C1 segment of cervical spinal cord (tissue), 14 donors: ENCODE measurements at places on chromosomes 3 and 15.

- DNase-seq, result peak; percentile 28
Observed at GRCh38 chr3:50264383-50264963, 4.5 kb upstream of the SEMA3B start.

- DNase-seq, result no peak
Observed at GRCh38 chr15:86333819-86334218, 254.1 kb downstream of the AGBL1 start.

DNA sequence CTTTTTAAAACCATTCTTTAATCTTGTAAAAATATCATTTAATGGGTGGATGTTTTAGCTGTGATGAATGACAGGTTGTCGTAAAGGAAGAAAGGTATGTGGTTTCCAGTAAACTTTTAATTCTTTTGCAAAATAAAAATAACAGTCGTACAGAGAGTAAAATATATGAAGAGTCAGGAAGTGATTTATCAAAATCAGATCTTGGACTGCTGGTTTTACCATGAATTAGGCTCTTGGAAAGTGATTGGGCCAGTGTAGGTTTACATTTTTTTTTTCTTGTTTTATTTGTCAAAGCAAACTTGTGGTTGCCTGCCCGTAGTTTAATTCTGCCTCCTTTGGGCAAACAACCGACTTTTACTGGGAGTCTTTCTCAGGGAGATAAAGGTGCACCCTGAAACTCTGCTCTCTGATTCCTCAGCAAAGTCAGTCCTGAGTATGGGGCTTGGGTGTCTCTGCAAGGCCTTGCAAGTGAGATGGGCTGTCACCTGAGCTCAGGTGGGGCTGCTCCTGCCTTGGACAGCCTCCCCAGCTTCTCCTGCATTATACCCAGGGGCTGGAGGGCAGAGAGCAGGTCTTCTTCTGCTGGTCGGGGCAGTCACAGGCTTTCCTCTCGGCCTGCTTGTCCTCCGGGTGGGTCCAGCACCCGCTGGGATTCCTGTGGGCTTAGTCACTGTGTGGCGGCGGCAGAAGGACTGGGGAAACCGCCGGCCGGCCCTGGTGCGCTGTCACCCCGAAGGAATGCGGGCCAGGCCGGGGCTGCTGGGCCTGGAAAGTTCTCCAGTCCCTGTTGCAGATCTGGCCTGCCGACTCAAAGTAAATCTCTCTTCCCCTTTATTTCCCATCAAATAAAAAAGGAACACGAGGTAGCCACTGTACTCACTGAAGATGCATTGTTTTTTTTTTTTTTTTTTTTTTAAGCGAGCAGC lies 79.0 kb downstream of the IGF1R start:
- DNase-seq, result peak; percentile 18

DNA sequence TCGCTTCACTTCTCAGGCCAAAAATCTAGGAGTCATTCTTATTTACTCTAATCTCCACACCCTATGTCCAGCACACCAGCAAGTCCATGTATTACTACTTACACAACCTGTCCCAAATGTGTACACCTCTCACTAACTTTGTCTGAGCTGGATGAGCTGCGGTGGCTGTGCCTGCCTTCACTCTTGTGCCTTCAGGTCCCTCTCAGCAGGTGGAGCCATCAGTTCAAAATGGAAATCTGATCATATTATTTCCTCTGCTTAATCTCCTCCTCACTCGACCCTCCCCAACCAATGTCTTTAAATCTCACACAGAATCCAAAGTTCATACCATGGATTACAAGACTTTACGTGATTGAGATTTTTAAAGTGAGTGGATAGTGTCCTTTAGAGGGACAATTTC lies 82.8 kb downstream of the SSR3 start:
- DNase-seq, result no peak

- DNase-seq, result no peak
Observed at GRCh38 chr3:117346901-117347300, 637.3 kb downstream of the TUSC7 start.

DNA sequence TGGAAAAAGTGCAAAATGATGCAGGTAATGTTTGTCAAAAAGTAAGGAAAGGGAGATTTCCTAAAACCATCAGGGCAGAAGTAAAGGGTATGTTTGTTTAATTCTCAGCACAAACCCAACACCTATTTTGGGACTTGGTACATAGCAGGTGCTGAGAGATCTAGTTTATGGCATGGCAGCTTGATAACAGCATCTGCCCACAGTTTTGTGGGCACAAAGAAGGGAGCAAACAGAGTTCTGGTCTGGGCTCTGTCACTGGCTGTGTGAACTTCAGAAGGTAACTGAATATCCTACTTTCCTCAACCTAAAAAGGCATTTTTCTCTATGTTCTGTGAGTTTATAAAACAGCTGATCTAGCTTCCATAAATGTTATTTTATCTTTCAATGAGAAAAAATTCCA lies 141.6 kb downstream of the PLCH1 start:
- no peak for DNase-seq

GRCh38 chr3:190557296-190557695 lies 43.4 kb downstream of the IL1RAP start:
- DNase-seq, result no peak

GRCh38 chr3:195757438-195757770 lies 36.6 kb downstream of the MUC20 start:
- no peak for DNase-seq

GRCh38 chr3:189799366-189799765 lies 168.2 kb downstream of the TP63 start:
- DNase-seq, result no peak

GRCh38 chr3:174198199-174198598 lies 660.9 kb upstream of the NAALADL2 start:
- DNase-seq, result no peak

DNA sequence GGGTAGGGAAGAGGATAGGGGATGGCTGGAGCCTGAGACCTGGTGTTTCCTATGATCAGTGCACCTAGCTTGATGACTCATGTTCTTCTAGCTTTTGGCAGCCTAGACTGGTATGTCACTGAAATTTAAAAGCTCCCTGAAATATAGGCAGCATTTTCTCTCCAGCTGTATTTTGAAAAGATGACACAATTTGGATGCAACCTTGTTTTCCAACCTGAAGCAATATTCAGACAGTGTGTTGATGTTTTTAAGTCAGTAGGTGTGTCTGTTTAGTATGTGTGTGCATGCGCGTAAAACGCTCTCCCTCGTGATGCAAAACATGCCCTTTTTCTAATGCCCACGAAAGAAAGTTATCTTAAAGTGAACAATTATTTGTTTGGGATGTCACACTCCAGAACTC lies 58.5 kb downstream of the RPL22L1 start:
- DNase-seq, result no peak

DNA sequence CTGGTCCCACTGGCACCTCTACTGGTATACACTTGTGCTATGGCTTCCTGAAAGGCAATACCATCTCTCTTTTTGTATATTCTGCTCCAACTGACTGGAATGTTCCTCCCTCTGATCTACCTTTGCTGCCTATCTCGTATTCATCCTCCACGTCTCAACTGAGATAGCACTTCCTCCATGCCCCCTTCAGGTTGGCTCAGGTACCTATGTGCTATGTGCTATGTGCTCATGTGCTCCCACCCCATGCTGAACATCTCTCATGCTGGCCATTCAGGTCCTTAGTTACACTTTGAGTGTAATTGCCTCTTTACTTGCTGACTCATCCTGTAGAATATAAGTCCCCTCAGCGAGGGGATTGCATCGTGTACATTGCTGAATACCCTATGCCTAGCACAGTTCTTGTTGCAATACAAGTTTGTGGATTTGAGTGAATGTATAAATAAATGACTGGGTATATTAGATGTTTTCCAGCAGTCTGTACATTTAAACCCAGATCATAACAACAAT lies 156.9 kb downstream of the SOX2 start:
- DNase-seq, result no peak

GRCh38 chr3:53791317-53791716 lies 54.9 kb downstream of the CHDH start:
- DNase-seq, result no peak

- DNase-seq, result no peak
Observed at GRCh38 chr3:71052716-71053115, 530.8 kb downstream of the FOXP1 start.

DNA sequence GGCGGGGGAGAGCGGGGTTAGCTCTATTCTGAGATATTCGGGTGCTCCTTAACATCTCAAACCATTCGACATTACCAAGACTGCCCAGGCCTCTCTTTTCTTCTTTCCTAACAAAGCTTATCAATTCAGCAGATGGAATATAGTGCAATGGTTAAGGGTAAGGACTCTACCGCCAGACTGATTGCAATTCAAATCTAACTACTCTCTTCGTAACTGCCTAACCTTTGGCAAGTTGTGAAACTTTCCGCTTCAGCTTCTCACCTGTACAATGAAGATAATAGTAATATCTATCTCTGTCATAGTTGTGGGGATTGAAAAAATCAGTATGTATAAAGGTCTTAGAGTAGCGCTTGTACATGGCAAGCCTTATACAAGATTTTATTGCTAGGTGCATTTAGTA lies 972 bp downstream of the UBA5 start:
- DNase-seq, result no peak

DNA sequence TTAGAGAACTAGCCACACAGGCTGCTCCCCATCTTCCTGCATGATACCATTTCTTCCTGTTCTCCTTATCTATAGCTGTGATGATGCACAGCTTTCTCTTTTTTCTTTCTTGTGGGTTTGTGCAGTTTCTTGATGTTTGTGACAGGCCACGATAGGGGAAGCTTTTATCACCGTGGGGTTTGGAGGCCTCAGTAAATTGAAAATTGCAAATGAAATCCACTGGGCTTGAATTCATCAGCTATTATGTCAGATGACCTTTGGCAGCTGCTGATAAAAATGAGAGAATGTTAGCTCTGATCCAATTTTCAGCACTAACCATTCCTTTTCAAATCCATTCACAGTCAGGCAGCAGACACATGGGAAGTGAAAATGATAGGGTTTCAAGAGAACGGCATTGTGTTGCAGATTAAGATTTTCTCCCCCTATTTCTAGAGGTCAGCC lies 176.9 kb upstream of the SOX2 start:
- DNase-seq, result no peak

DNA sequence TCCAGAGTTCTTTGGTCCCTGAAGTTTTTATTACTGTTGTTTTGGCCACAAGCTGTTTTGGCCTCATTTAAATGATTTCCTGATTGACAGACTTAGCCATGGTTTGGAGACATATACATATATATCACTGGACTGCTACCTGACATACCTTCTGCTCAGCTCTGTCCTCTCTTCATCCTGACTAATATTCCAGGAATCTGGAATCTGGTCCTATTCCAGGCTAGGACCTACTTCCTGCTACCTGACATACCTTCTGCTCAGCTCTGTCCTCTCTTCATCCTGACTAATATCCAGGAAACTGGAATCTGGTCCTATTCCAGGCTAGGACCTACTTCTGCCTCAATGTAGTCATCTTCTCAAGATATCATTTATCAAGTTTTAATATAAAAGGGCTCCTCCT lies 724.4 kb upstream of the ROBO1 start:
- no peak for DNase-seq

DNA sequence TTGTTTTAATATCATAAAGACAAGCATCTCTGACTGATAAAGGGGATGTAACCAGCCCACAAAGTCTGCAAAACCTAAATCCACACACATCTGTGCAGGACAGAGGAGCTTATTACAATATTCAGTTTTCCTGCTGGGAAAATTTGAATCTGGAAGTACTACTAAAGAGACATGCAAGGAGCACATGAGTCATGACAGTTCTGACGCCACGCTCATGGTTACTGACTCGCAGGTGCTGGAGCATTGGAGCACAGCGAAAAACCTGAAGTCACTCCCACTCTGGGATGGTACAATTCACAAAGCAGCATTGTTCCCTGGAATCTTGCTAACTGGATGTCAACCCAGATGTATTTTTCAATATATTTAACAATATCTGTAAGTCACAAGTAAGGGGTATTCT lies 7.6 kb upstream of the ISL2 start:
- DNase-seq, result no peak

- DNase-seq, result no peak
Observed at GRCh38 chr15:70480196-70480856, 283.0 kb downstream of the UACA start.

DNA sequence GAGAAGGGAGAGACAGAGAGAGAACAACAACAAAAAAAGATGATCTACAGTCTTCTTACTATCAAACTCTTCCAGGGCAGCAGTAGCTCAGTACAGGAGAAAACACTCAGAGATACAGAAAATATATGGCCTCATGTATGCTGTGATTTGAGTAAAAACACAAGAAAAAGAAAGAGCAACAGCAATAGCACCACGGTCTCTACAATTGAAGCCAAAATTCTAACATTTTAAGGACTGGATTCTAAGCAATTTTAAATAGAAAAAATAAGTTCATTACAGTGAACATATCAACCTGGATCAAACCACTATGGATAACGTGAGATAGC lies 43.5 kb upstream of the ALCAM start:
- DNase-seq, result no peak

DNA sequence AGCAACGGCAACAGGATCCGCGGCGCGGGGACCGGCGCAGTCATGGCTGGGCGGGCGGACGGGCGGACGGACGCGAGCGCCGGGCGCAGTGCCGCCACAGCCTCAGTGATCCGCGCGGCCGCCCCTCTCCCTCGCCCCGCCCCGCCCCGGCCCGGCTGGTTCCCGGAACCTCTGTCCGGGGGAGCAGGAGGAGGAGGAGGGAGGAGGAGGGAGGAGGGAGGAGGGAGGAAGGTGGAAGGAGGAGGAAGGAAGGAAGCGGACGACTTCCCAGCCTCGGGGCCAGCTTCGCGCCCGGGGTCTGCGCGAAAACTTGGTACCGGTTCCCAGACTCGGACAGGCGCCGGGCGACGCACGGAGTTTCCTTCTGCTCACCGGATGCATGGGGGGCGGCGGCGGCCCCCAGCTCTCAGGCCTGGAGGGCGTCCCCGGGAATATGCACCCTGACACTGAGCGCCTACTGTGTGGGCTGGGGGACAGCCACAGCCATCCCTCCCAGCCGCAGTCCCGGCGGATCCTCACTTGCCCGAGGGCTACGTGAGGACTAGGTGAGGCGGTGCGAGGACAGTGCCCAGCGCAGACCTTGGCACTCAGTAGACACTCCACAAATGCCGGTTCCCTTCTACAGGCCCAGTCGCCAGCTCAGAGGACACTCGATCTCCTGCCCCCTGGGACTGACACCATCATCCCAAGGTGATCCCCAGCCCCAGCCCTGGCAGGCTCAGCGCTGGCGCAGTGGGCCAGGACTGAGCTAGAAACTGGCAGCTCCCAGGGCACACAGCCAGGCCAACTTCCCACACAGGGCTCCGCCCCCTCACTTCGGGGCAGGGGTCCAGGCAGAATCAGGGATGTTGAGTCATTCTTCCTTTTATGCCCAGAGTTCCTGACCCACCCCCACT lies at the start of gene SHISA5:
Gene SHISA5 (minus strand): TSS at position 124 of the 896 bp plus-strand sequence. CDS start 80 bp downstream, at position 44.
- peak; percentile 17 for DNase-seq

GRCh38 chr15:68817304-68818065 lies 3.2 kb downstream of the ANP32A start:
- peak; percentile 85 for DNase-seq

- no peak for DNase-seq
Observed at GRCh38 chr15:43135351-43135750, 2.0 kb downstream of the TMEM62 start.

- no peak for DNase-seq
Observed at GRCh38 chr3:162195147-162195546, 698.5 kb downstream of the OTOL1 start.
